ENCODE measurements at places on chromosomes 2 and 18.

DNA sequence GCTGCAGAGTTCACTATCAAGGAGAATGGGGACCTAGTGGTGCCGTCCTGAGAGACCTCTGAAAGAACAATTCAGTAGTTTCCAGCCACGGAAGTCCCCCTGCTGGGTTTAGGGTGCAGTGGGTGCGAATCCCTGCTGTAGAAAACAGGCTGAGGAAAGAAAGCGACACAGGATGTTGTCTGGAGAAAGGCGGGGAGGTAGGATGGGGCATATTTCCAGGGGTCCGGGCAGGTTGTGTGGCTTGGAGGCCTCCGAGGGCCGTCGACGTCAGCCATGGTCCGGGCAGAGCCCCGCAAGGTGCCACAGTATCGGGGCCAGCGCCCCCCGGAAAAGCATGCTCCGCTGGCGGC is 807 bp upstream of the CREB1 start:
- no peak for DNase-seq

DNA sequence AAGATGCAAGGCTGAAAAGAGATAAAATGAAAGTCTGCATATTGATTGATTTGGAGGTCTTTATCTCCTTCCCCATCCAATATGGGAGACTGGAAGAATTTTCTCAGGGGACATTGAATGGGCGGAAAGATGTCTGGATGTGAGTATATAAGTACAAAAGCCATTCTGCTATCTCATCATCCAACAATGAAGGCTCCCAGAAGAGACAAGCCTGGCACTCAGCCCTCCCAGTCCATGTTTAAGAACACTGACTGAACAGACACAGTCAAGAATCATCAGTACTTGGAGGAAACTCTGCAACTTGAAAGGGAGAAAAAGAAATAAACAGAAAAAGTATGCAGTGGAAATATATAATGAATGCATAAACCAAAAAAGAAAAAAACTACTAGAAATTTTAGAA is 80.9 kb downstream of the PTRHD1 start:
- DNase-seq, result no peak

DNA sequence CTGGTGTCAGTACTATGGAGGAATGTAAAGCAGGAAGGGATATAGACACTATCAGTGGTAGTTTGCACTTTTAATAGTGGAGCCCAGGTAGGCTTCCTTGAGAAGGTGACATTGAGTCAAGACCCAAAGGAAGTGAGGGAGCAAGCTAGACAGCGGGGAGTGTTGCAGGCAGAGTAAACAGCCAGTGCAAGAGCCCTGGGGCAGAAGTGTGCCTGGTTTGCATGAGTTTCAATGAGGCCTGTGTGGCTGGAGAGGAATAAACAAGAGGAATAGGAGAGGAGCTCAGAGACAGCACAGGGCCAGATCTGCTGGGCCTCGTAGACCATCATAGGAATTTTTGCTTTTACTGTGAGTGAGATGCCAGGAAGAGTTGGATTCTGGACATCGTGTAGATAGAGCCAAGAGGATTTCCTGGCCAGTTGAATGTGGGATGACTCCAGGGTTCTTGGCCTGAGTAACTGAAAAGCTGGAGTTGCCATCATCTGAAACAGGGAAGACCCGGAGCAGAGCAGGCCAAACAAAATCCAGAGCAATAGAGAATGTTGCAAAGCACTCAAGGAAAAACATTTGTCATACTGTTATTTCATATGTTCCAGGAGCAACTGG is 102.5 kb downstream of the SP3 start:
- DNase-seq, result no peak

GRCh38 chr2:215466097-215466909 is 30.4 kb upstream of the FN1 start:
- DNase-seq, result no peak

DNA sequence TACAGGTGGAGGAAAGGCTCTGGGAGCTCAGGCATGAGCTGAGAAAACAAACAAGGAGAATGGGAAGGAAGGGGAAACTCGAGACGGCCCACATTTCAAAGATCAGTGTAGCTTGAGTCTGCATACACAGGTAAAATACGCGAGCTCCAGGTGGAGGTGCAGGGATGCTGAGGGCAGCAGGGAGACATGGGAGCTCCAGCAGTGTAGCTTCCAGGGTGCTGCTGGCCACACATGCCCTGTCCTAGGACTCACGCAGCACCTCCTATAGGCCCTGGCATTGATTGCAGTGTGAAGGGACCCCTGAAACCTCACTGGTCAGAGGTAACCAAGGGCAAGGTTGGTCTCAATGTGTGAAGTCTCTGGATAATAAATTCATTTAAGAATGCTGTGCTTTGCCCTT is 362.8 kb upstream of the HS6ST1 start:
- no peak for DNase-seq

DNA sequence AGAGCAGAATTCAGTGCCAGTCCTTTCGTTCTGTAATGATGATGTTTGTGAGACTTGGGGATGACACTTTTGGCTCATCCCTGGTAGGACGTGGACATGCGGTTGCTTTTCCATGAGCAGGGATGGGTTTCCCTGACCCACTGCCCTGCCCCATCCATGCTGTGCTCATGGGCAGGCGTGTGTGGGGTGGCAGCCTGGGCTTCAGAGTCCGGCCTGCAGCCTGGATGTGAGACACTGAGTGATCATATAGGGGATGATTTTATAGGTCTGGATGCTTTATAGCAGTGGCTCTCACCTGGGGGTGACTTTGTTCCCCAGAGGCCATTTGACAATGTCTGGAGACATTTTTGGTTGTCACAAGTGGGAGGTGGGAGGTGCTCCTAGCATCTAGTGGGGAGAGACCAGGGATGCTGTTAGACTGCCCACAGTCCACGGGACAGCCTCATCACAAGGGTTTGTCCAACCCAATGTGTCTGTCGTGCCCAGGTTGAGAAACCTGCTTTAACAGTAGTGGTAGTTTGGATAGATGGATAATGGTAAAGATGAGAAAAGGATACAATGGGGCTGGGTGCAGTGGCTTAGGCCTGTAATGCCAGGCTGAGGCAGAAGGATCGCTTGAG is 38.9 kb downstream of the LDLRAD4 start:
- DNase-seq, result no peak

GRCh38 chr2:221264318-221264717 is 307.8 kb downstream of the EPHA4 start:
- DNase-seq, result no peak

GRCh38 chr2:234403074-234403473 is 93.8 kb downstream of the ARL4C start:
- DNase-seq, result no peak

- no peak for DNase-seq
Measured at GRCh38 chr18:37661478-37661877, 95.9 kb upstream of the CELF4 start.

GRCh38 chr2:109382226-109382895 is 231.4 kb downstream of the SEPTIN10 start:
- DNase-seq, result no peak

GRCh38 chr2:67782443-67782842 is 280.4 kb downstream of the C1D start:
- DNase-seq, result no peak

DNA sequence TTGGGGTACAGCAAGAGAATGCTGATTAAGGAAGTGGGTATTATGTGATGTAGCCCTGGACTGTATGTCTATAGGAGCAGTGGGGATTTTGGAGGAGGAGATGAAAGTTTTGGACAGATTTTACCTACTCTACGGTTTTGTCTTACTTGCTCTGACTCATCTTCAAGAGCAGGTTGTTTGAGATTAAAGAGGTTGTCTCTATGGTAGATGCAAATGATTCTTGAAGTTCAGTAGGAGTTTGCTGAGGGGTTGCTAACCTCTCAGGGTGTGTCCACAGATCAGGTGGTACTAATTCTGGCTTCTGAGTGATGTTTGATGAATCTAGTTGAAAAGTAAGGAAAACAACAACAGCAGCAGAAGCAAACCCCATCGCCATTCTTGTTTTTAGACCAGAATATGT is 9.7 kb upstream of the SERPINB12 start:
- no peak for DNase-seq
